ENCODE measurements at places on chromosomes 7 and 10.

- peak; percentile 31 for DNase-seq
Measured at GRCh38 chr7:1086588-1087464, 1.1 kb upstream of the GPER1 start.

- no peak for DNase-seq
Measured at GRCh38 chr10:25565570-25565969, 368.5 kb upstream of the MYO3A start.

DNA sequence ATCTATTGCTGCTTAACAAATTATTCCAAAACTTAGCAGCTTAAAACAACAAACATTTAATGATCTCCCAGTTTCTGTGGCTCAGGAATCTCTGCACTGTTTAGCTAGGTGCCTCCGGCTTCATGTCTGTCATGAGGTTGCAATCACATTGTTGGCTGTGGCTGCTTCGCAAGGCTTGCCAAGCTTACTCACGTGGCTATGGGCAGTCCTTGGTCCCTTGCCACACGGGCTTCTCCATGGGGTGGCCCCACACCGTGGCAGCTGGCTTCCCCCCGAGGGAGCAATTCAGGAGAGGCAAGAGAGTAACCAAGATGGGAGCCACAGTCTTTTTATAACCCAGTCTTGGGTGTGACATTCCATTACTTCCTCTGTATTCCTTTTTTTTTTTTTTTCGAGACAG is 67.4 kb downstream of the NEURL1 start:
- no peak for DNase-seq

DNA sequence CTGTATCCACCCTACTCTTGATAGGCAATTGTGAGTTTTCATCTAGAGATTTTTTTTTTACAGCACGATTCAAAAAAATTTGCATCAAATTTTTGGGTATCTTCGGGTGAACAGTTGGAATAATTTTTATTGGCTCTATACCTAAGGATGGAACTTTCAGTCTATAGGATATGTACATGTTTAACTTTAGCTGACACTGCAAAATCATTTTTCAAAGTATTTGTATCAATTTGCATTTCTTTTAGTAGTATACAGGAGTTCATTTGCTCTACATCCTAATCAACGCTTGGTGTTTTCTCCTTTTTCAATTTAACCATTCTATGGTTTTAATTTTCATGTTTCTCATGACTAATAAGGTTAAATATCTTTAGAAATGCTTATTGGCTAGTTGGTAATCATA is 11.7 kb downstream of the MGAM2 start:
- no peak for DNase-seq

- no peak for DNase-seq
Measured at GRCh38 chr7:126809188-126809587, 443.6 kb downstream of the GRM8 start.

DNA sequence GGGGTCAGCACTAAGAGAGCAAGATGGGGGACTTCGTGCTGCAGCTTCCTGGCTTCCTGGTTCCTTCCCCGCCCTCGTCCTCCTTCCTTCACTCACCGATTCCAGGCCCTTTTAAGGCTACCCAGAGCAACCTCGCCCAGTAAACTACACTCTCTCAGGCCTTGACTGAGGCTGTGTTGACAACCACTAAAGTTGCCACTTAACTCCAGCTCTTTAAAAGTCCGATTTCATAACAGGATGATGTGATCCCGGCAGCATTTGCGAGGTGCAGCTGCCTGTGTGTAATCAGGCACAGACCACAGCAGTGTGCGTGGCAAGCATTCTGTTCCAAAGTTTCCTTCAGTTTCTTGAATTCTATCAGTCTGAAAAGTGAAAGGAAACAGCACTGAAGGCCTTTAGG is 110.6 kb downstream of the RAB11FIP2 start:
- DNase-seq, result no peak

GRCh38 chr10:116947841-116948529 is 57.0 kb downstream of the SHTN1 start:
- DNase-seq, result no peak

- DNase-seq, result no peak
Measured at GRCh38 chr10:131650169-131650705, 250.6 kb upstream of the PPP2R2D start.

DNA sequence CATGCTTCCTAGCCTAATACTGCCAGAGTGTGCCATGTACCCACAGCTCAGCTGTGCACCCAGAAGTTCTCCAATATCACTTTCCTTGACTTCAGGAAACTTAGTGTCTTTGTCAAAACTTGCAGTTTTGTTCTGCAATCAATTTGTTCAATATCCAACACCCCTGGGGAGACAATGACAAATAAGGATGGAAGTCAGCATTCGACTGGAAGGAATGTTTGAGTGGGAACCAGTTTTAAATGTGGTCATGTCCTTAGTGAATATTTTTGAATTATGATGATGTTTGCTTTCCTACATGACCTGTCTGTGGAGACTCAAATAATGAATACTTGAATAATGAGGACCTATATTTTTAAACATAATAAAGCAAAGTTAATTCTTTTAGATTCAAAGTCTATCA is 112.0 kb downstream of the ANK3 start:
- no peak for DNase-seq

DNA sequence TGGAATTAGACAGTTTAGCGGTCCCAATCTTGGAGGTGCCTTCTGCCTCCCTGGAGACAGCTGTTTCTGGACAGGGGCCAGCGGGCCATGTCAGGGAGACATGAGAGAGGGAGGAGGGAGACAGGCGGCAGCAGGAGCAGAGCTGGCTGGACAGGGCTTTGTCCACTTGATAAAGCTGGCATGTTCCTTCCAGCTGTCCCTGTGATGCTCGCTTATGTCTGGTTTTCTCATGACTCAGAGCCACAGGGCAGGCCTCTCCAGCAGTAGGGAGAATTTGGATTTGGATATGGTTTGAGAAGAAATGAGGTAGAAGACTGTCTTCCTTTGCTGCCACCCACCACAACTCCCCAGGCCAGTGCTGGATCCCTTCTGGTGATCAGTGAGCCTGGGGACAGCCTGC is 51.7 kb upstream of the SORCS3 start:
- DNase-seq, result no peak

- no peak for DNase-seq
Measured at GRCh38 chr10:1483826-1484225, 253.5 kb downstream of the ADARB2 start.

GRCh38 chr10:46298477-46299285 is 11.9 kb downstream of the ANTXRL start:
- no peak for DNase-seq

DNA sequence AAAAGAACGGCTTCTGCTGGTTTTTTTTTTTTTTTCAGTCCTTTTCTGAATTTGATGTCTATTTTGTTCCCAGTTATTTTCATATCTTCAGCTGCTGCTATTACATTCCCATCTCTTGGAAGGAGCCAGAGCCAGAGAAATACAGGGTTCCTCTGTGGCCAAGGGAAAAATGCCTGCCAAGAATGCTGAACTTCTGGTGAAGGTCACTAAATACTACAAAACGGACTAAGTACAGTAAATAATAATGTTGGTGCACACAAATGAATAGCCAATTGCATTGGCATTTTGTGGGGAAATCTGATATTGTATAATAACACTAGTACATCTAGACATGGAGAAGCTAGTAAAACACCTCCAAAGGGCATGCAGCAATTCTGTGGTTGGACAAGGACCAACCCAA is 56.3 kb upstream of the ZEB1 start:
- no peak for DNase-seq

DNA sequence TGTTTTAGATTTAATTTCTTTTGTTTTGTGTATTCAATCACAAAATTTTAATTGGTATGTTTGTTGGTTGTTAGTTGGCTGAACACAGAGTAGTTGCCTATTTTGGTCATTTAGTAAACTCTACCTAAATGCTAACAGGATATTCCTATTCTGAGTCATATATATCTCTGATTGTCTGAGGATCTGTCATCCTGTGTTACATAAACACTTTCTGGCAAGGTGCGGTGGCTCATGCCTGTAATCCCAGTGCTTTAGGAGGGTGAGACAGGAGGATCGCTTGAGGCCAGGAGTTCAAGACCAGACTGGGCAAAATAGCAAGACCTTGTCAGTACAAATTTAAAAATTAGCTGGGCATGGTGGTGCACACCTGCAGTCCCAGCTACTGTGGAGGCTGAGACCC is 178.6 kb downstream of the PLCE1 start:
- no peak for DNase-seq

DNA sequence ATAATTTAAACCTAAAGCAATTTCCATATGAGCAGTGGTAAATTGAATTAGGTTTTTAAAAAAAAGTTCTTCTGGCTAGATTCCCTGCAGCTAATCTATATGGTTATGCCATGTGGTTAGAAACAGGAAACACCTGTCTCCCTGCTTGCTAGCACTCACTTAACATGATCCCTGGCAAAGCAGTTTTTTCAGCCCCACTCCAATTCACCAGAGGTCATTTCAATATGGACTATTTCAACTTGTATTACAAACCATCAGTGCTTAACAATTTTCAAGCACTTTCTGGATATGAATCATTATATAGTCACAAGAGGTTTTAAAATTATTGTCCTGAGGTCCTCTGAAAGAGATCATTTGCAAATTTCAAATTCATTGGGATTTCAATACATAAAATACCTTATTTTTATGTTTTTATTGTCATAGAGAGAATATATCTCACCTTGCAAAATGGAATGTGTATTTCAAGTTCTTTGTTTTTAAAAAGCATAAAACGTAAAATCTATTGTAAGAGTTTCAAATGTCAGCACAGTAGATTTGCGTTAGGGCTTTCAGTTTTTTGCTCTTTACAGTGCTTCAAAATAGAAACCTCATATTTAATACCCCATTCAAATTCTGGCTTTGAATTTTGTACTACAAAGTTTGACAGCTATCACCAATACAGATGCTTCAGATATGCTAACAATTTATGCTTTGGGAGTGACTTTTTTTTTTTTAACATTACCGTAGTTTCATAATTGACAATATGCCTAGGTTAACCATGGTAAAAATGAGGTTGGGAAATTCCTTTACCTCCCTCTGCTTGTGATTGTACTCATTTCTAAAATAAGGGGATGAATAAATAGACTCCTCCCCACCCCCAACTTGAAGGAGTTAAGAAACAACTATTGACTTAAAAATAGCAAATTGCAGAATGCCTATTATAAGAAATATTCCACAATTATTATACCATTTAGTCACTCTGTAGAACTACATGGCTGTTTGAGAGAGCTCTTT is 117.5 kb upstream of the HGF start:
- DNase-seq, result peak; percentile 83

GRCh38 chr10:129106314-129106713 is 360.7 kb upstream of the MGMT start:
- DNase-seq, result no peak

GRCh38 chr10:11742779-11743298 is 657 bp downstream of the ECHDC3 start:
- DNase-seq, result no peak

DNA sequence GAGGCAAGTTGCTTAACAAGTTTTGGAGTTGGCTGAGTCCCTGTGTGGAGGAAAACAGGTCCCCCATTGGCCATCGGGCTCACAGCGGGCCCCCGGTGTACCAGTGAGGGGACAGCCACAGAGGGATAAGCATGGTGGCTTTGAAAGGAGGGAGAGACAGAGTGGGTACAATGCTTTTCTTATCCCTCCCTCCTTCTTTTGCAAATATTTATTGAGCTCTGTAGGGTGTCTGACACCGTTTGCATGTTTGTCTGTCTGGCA is 2.8 kb downstream of the HTRA1 start:
- no peak for DNase-seq

DNA sequence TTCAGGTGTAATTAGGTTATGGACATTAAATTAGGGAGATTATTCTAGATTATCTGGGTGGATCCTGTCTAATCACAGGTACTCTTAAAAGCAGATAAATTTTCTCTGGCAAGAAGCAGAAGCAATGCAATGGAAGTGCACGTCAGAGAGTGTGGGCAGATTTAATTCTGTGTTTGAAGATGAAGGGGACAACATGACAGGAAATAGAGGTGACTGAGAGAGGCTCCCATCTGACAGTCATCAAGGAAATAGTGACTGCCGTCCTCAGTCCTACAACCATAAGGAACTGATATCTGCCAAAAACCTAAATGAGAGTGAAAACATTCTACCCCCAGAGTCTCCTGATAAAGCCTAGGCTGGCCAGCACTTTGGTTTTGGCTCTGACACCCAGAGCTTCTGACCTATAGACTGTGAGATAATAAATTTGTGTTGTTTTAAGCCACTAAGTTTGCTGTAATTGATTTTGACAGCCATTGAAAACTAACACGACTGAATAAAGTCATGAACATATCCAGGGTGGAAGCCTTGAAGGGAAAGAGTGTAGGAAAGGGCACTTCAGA is 30.5 kb upstream of the DDX50 start:
- no peak for DNase-seq
